ENCODE measurements at places on chromosomes 3 and 15.
A peak's percentile ranks its signal among the peaks of the same experiment; 100 is the strongest.

- DNase-seq = no peak
These were observed 280.2 kb upstream of the STT3B start for GRCh38 chr3:31252216-31253185.

GRCh38 chr3:185353823-185354614, 8.9 kb upstream of the MAP3K13 start:
- peak; percentile 42 for DNase-seq

GRCh38 chr15:23877502-23878412, 190.7 kb upstream of the NDN start:
- DNase-seq = peak; percentile 33

GRCh38 chr3:114698146-114699105, 404.6 kb downstream of the TIGIT start:
- no peak for DNase-seq

DNA sequence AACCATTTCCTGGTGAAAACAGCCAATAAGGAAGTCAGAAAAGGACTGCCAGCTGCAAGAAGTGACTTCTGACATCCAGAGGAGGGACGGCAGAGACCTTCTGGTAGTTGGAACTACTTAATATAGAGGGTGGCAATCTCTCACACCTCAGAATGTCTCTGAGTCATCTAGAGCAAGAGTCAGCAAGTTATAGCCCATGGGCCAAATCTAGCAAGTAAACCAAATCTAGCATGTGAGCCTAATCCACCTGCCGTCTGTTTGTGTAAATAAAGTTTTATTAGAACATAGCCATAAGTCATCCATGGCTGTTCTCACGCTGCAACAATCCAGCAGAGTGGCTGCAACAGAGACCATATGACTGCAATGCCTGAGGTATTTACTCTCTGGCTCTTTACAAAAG, 160.5 kb upstream of the NR2E3 start:
- peak; percentile 12 for DNase-seq

DNA sequence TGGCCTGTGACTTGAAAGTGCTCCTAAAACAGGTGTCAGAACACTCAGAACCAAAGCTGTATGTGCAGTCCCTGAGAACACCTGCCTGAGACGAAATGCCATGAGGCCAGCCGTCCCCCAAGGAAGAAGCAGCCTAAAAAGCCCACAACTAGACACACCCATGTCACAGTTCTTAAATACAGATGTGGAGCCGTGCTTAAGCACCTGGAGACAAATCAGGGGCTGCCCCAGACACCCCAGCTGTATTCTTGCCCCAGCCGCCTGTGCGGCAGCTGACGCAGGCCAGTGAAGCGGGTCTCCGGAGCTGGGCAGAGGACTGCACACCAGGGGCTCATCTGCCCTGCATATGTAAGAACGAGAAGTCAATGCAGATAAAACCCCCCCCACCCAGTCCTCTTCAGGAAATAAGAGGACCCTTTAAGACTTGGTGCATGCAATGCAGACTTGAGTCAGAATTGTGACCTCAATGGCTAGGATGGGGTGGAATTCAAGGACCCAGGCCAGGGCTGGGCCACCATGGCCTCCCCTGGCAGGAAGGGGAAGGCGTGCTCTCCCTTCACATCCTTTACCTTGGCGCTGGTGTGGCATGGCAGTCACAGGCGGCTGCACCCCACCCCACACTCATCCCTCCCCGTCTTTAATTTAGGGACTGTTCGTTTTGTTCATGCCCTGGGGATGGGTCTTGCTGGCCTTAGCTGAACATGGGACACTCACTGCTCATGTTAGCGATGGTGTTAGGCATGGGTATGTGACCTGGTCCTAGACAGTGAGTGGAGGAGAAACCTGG, 27.7 kb upstream of the PLXNA1 start:
- DNase-seq = no peak

DNA sequence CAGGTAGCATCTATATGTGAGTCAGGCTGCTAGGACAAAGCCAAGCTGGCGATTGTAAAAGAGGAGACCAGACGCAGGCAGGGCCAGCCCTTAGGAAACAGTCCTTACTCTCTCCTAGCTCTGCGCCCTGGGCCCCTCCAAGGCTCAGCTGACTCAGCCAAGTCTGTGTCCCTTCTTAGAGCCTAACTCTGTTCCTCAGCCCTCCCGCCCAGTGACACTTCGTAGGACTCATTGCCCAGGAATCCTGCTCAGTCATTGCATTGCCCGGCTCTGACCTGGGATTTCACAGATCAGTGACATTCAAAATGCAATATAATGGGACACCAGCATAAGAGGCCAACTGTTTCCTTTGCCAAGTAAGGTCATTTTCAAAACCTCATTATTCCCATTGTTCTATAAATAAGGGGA, 244.2 kb downstream of the TLE3 start:
- peak; percentile 71 for DNase-seq

DNA sequence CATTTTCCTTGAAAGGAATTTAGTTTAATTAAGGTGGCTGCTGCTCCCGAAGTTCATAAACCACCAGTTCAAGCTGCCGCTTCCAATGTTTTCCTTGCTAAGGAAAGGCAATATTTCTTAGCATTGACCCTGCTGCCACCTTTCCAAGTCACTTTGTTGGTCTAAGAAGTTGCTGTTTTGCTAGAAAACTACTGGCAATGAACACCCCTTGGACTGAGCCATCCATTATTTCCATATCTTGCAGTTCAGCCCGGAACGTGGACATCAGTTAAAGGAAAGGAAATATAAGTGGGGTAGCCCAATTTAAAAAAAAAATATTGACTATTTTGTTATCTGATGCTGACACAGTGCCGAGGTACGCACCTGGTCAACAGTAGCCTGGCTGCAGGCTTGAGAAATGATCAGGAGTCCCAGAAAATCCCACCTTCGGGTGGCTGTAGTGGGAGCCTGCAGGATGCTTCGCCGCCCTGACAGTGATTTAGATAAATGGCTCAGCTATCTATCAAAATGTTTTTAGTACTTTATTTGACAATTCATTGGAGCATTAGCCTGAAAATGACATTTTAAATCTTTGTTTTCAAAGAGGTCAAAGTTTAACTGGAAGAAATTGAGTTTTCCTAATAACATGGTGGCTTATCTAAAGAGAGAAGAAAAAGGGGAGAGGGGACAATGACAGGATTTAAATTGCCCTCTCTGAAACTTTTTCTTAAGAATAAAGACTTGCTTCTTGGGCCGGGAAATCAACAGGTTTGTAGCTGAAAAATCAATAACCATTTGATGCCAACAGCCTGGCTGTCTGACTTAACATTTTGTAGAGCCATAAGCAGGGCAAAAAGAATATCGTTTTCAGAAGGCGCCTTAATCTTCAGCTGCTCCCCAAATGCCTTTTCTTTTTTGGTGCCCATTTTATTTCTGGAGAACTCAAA, 1.6 kb downstream of the RARB start:
- no peak for DNase-seq

- no peak for DNase-seq
These were observed 61.1 kb downstream of the GRIP2 start for GRCh38 chr3:14478956-14479550.

DNA sequence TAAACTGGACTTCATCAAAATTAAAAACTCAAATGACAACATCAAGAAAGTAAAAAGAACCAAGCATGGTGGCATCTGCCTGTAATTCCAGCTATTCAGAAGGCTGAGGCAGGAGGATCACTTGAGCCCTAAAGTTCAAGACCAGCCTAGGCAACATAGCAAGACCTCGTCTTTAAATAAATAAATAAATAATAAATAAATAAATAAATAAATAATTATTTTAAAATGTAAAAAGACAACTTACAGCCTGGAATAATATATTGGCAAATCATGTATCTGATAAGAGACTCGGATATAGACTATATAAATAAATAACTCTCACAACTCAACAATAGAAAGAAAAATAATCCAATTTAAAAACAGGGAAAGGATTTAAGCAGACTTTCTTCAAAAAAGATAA, 4.3 kb upstream of the PPARG start:
- DNase-seq = no peak

DNA sequence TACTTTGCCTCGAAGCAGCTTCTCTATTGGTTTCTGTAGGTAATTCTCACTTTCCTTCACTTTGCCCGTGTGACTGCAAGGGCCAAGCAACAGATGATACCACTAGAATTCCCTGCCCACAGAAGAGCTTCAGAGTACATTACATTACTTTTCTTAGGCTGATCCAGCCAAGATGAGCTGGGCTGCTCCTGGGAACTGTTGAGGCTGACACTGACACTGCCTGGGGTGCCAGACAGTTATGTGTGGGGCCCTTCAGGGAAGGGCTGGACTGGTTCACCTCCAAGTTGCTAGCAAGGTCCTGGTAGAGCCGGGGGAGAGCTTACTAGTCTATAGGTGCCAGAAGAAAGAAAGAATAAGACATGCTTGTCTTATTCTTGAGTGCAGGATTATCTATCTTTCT, 19.0 kb downstream of the GORASP1 start:
- DNase-seq = peak; percentile 8

DNA sequence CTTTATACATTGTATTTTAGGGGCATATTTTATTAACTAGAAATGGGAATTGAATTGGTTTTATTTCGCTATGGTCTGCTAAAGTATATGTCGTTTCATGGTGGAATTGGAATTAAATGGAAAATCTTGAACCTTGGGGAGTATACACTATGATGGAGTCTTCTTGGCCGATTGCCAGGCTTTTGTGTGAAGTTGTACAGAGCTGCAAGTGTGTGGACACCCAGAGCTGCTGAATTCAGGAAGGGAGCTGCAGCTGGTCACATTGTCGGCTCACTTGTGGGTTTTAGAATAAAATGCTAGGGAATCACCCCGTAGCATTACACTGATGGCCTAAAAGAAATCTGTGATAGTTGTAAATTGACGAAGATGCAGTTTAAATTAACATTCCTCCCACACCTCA, 35.1 kb downstream of the USP3 start:
- DNase-seq = no peak

- DNase-seq = no peak
These were observed 7.7 kb upstream of the HDGFL3 start for GRCh38 chr15:83215306-83215705.

- peak; percentile 36 for DNase-seq
These were observed 11.7 kb upstream of the NMB start for GRCh38 chr15:84669726-84670125.

DNA sequence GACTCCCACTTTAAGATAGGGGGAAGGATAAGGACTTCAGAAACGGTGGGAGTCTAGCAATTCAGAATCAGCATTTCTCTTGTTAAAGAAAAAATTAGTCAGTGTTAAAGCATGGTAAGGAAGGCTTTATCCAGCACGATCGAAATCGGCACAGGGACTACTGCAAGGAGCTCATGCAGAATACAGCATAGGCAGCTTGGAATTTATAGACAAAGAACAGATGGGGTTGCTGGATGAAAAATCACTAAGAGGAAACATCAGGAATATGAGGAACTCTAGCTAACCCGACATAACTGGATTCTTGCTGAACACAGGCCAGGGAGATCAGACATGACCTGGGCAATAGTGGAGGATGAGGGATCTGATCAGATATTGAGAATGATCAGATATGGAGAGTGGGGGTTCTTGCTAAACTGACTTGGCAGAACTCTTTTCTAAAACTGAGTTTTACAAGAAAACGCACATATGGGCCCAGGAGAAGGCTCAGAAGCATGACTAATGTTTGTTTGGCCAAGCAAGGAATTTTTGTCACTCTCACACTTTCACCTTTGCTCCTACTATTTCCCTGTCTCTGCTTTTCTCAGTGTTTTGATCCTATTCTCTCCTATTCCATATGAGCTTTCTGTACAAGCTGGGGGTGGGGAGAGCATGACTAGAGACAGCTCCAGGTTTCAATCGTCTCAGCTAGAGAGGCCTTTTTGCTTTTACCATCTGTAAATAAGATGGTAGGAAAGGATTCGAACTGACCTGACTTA, 3.9 kb upstream of the PLCH1 start:
- DNase-seq = peak; percentile 15

DNA sequence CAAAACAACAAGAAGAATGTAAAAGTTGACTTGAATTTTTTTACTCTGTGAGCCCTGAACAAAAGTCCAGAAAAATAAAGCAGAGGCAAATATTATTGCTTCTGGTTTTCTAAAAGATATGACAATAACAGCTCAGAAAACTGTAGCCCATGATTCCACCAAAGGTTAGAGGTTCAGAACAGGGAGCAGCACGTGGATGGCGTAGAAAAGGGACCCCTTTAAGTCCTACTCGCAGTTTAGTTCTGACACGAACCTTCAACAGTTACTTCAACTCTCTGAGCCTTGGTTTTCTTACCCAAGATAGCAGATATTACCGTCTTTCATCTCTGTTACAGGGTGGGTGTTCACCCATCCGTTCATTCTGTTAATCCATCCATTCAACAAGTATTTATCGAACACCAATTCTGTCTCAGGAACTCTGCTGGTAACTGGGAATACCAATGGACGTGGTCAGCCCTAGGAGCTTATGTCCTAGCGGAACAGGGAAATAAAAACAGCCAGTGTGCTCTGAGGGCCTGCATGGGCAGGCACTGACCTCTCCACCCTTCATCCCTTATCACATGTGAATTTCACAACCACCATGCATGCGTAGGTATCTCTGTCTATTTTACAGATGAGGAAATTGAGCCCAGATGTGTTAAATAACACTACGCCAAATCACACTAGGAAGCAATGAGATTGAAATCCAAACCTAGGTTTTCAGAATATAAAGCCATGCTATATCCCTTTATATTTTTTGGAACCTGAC, 274.2 kb upstream of the ICE2 start:
- DNase-seq = peak; percentile 62

GRCh38 chr3:184850201-184850600, 38.2 kb downstream of the VPS8 start:
- no peak for DNase-seq

GRCh38 chr3:25403968-25404367, 24.1 kb upstream of the RARB start:
- no peak for DNase-seq

GRCh38 chr3:42691816-42692666, 6.7 kb downstream of the KLHL40 start:
- no peak for DNase-seq

- DNase-seq = peak; percentile 7
These were observed 64.7 kb downstream of the STARD9 start for GRCh38 chr15:42640109-42640508.

DNA sequence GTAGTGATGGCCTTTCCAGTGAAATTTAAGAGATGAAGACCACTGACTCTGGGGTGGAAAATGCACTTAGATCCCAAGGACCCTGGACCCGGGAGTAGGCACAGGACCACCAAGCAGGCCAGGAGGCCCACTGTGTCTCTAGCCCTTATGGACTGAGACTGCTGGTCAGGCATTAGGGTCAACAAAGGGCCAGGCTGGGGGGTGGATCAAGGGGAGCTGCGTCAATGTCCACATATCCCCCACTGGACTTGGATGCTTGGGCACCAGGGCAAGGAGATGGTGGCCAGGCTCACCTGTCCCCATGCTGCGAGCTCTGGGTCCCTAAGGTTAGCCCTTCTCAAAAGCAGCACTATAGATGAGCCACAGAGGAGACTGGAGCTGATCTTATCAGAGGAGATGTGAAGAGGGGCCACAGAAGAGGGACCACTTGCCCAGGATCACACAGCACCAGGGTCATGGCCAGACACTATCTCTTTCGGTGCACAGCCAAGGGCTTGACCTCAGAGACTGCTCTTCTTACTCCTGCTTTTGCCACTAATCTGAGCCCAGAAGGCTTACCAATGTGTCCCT, 14.7 kb downstream of the RAB6B start:
- no peak for DNase-seq

All from iris pigment epithelial cell (primary cell).